Activated CD4-positive, alpha-beta T cell treated with anti-CD3 and anti-CD28 coated beads, Interleukin-2, amount 50 U/mL, for 16 hours (primary cell): ENCODE measurements at places on chromosomes 7 and 10.

- no peak for DNase-seq
Measured at GRCh38 chr10:1872151-1872726, 134.9 kb upstream of the ADARB2 start.

DNA sequence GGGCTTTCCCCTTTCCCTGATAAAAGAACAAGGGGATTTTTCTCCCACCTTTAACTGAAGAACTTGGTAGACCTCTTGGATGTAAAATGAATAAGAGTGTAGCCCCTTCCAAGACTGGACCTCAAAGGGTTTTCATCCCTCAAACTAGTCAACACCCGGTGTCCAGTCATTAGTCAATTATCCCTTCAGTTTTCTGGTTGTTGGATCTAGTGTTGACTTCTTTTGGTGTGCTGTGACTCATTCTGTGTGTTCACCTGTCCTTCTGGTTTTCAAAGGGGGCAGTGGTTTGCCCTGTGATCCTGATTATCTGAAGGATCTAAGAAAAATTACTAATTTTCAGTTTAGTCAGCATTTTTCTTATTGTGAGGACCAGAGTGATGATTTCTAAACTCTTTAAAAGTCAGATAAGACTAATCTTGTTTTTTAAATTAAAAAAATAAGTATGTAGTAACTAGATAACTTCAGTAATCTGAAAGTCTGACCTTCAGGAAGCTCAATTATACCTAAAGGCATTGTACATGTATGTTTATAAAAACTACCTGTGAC lies 583.5 kb downstream of the CNTNAP2 start:
- DNase-seq: no peak

DNA sequence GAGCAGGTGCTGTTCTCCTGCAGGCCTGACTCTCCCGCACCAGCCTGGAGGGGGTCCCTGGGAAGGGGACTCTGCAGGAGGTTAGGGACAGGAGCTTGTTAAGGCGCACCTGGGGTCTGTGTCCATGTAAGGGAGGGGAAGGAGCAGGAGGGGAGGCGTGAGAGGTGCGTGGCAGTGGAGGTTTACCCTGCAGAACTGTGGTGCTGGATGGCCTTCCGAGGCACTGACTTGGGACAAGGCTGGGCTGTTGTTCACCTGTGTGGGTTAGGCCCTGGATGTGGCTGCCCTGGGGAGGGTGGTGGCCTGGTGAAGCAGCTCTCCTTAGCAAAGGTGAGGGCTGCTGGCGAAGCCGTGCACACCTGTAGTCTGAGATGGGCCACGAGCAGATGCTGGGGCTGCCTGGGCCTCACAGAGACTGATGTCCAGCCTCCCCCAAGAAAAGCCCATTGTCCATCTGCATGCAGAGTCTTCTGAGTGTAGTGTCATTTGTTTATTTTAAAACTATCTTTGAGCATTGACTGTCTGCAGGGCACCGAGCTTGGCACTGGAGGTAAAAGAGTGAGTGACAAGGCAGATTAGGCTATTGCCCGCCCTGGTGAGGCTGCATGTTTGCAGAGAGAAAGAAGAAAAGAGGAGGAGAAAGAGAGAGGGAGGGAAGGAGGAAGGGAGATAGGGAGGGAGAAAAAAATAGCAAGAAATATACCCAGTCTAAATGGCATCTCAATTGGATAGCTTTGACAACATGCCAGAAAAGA lies 225.3 kb downstream of the GLRX3 start:
- no peak for DNase-seq

DNA sequence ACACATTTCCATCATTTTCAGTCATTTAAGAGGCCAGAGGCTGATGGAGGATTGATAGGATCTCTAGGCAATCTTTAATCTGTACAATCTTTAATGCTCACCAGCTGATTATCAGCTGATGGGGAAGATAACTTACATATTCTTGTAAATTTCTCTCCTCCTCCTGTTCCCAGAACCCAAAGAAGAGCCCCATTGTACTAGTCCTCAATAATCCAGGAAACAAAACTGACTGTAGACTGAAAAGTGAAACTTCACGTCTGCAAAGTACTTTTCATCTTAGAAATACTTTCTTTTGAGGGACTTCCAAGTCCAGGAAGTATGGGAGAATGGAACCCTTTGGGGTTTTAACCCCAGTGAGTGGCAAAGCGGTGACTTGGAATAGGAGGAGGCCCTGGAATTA lies 283.3 kb downstream of the FRMD4A start:
- no peak for DNase-seq
